ENCODE measurements at places on chromosomes 12 and 14.

DNA sequence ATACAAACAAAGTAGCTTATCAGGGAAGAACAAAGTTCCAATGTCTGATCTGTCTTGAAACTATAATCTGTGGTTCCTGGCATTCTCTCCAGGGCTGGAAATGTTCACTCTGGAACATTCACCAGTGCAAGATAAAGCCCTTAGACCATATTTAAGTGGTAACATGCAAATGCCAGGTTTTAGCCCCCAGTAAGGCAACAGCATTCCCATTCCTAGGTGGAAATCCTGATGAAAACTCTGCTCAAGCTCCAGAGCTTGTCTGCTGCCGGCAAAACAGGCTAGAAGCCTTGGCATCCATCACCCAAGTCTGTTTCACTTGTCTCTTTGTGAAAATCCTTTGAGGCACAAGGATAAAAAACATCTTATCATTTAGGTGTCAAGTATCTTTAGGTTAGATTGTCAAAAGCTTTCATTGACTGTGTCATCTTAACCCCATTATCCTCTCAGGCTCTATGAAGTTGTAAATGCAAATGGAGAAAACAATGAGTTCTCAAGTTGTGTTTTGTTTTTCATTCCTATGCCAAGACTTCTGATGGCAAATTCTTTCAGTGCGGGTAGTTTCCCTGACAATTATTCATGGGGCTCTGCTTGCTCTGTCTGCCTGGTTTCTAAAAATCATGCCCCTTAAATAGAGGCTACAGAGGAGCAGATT, 344.7 kb downstream of the NELL2 start:
- DNase-seq, result no peak

GRCh38 chr12:68223067-68223747, 2.4 kb downstream of the IL26 start:
- peak; percentile 87 for DNase-seq

DNA sequence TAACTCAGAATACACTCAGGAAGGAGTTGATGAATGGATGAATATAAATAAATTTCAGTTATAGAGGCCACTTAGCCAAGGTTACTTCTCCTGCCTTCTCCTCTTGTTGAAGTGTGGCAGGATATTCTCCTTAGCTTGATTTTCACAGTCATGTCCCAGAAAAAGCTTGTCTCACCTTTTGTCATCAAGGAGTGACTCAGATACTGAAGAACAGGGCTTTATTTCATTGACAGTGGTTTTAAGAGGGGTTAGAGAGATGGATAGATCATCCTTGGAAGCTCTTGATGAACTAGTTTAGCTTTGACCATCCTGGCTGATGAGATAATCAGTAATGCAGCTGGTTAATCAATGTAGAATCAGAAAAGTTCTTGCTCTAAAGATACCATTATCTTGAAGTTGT, 35.0 kb upstream of the CFAP54 start:
- DNase-seq, result no peak

DNA sequence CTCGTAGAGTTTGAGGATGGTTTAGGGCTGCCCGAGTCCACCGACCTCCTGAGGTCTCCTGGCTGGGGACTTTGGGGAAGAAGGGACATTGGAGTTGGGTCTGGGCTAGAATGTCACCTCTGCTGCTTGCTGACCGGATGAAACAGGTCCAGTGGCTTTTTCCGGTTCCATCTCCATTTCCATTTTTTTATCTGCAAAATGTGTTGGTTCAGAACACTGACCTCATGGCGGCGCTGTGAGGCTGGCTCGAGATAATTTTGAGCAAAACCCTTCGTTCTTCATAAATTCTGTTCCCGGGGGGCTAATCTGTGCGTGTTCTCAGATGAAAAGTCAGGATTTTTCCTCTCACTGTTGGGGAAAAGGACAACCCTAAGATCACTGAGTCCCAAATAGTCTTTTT, 11.7 kb upstream of the MYL2 start:
- no peak for DNase-seq

- DNase-seq, result no peak
Observed at GRCh38 chr12:133204264-133204603, 22.9 kb downstream of the ZNF268 start.

DNA sequence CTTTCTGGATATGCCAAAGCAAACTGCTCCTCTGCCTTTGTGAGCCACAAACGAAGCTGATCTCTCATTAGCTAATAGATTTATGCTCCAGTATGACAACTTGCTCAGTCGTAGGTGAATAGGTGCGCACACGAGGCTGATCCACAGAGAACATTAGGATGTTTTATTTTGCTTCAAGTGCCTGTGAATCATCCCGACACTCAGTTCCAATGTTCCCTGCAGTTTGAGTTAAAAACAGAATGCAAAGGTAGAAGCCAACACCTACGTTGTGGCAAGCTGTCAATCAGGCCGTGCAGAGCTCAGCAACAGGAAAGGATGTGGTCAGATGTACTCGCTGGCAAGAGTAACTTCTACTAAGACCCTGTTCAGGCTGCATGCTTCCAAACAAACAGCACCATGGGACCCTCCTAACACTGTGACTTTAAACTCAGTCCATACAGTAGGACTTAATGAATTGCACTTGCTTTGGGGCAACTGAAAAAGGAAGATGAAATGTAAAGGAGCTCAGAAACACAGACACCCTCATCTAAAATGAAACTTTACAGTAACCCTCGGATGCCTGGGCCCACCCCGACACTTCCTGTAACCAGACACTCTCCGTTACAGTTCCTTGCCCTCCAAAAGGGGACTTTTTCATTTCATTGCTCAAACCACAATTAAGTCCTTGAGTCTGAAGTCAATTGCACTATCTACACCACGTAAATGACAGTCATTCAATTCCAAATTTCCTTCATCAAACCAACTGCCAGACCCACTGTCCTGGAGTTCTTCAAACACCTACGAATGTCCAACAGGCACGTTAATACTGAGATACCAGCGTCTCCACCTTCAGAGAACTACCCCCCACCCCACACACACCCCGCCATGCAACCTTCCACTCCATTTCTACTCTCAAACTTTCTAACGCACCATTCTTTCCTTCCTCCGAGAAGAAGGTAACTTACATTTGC, 1.6 kb downstream of the CCDC88C start:
- DNase-seq, result no peak

DNA sequence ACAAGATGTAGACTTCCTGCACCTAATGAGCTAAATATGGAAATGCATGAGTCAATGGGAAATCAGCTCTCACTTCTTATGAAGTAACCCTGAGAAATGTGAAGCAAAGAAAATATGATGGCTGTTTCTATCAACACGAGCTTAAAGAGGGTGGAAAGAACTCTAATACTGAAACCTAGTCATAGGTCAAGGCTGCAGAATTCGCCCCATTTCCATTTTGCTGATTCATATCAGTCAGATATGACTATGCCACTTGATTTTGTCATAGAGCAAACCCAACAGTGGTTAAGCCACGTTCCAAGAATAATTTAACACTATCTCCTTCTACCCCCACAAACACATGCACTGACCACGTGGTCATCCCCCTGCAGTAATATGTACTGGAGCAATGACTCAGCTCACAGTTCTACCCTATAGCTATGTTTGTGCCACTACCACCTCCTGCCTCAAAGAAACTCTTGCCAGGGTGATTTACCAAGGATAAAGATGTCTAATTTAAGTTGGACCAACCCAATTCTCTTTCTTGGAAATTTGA, 157.5 kb downstream of the TMTC3 start:
- peak; percentile 99 for DNase-seq

DNA sequence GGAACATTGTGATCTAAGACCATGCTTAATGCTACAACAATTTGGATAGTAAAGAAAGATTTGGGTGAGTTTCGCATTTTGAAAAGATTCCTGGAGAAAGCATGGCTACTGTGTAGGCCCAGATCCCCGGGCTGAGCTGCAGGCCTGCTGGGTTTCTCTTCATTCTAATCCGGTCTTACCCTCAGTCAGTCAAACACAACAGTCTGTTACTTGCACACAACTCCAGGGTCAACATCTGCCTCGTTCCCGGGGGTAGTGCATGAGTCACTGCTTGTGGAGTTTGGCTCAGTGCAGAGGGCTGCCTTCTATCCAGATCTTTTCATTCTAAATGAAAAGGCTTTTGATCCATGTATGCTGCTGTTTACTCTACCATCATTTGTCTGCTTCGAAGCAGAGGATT, 60.4 kb upstream of the SEL1L start:
- no peak for DNase-seq

All from EL (cell line).